ENCODE measurements at places on chromosomes 1 and 21. TPM values are rescaled to one million over a fixed set of nuclear protein-coding genes. Genes with fewer than 3 reads are reported as not detected.
A peak's percentile ranks its signal among the peaks of the same experiment; 100 is the strongest.

DNA sequence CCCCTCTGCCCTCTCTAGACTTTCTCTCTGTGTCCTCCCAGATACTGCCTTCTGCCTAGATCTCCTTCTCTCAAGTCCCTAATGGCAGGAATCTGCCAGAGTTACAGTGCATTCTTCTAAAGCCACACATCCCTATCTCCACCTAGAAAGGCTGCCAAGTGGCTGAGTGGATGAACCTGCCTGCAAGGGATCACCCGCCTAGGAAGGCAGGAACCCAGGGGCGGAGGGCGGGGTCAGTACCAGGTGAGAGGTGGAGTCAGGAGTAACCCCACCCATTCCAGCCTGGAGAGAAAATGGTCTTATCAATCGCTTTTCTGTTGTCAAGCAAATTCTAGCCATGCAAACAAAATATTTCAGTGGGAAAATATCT is 60.8 kb downstream of the BCAR3 start:
- peak; percentile 21 for DNase-seq

Gene LEMD1
- not detected for total RNA-seq

Gene AHDC1
- total RNA-seq, result 23.5 TPM

Gene GSTM4
- 24.6 TPM for total RNA-seq

DNA sequence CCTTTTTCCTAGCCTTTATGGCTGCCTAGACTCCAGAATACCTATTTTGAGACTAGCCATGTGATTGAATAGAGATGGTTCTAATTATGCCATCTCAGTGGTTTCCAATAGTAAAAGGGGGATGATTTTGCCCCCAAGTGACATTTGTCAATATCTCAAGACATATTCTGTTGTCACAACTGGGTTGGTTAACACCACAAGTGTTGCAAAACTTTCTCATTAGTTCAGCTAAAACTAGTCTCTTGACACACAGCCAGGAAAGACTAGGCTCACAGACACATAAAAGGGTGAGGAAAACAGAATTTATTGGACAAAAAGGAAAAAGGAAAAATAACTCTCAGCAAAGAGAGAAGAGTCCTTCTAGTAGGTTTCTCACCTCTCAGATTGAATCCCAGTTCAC is 39.9 kb upstream of the GBP5 start:
- DNase-seq, result no peak

Gene PHGDH
- 29.4 TPM for total RNA-seq

Gene EPHA8
- not detected for total RNA-seq

Gene GUCA2A
- not detected for total RNA-seq

GRCh38 chr1:54273092-54273794 is 73.3 kb downstream of the MRPL37 start:
- peak; percentile 82 for DNase-seq

DNA sequence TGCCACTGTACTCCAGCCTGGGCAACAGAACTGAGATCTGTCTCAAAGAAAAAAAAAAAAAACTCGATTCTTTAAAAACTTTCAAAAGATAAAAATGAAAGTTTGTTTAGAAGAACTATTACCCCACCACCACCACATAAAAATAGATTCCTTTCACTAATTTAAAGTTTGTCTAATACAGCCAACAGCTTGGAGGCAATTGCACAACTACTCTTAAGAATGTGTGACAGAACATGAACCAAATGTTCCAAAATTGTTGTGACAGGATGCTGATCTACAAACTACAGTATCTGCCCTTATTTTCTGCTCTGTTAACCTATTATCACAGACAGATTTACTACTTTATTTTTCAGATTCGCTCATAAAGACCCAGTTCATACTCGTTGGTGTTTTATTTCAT is 5.5 kb upstream of the TGFBR3 start:
- no peak for DNase-seq

DNA sequence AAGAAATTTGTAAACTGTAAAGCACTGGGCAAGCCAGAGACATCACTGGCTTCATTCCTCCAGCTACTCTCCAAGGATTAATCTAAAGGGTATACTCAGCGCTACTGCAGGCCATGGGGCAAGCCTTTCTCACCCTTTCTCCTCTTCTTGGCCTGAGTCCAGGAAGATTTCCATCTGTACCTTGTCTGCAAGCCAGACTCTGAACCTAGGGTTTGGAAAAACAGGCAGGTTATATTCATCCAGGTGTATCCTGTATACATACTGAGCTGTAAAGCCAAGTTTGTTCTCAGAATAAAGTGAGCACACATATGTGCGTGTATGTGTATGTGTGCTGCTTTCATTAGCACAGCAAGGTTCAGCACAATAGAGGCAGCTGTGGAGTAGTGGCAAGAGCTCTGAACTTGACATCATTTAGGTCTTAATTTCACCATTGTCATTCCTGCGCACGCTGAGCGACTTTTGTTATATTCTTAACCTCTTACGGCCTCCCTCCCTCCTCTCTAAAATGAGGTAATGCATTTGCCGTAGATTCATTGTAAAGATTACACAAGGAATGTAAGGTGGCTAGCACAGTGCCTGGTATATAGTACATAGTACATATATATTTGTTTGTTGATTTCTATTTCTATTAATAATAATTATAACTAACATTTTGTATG is 128.1 kb upstream of the JUN start:
- DNase-seq, result peak; percentile 7

Gene SMAP2
- 20.8 TPM for total RNA-seq

- DNase-seq, result no peak
Observed at GRCh38 chr1:206738370-206739366, 31.9 kb upstream of the IL19 start.

- no peak for DNase-seq
Observed at GRCh38 chr1:179883745-179884138, 1.7 kb downstream of the TOR1AIP1 start.

- DNase-seq, result no peak
Observed at GRCh38 chr1:208225954-208226937, 17.9 kb downstream of the PLXNA2 start.

DNA sequence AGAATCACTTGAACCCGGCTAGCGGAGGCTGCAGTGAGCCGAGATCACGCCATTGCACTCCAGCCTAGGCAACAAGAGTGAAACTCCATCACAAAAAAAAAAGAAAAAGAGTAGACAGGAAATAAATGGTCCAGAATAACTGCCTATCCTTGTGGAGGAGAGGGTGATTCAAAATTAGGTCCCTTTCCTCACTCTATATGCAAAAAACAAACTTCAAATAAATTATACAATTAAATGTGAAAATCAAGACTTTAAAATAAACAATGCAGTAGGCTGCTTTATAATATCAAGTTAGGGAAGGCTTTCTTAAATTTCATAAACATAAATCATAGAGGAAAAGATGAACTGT is 26.4 kb downstream of the MRPL39 start:
- DNase-seq, result no peak

- DNase-seq, result no peak
Observed at GRCh38 chr1:12171206-12172041, 4.6 kb downstream of the TNFRSF1B start.

DNA sequence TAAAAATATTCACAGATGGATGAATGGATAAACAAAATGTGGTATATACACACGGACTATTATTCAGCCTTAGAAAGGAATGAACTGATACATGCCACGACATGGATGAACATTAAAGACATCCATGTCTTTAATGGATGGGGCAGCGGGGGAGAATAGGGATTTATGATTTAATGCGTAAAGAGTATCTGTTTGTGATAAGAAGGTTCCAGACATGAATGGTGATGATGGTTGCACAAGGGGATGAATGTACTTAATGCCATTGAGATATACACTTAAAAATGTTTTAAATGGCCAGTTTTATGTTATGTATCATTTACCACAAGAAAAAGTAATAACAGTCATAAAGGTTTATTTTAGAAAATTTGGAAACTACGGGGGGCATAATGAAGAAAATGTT is 108.6 kb upstream of the WLS start:
- no peak for DNase-seq

DNA sequence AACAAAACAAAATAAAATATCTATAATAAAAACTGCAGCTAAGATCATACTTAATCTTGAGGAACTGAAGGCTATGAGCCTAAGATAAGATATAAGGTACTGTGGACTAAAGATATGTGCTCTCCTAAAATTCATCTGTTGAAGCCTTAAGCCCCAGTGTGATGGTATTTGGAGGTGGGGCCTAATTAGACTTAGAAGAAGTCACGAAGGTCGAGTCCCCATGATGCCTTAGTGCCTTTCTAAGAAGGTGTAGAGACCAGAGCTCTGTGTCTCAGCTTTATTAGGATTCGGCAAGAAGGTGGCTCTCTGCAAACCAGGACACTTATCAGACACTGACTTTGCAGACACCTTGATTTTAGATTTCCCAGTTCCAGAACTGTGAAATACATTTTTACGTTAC is 622.0 kb upstream of the BRINP3 start:
- no peak for DNase-seq

Gene CADM3
- 12.5 TPM for total RNA-seq

GRCh38 chr21:32163386-32163785 is 115.5 kb downstream of the MIS18A start:
- DNase-seq, result no peak

GRCh38 chr1:15916916-15917315 is 59.0 kb downstream of the ZBTB17 start:
- no peak for DNase-seq

DNA sequence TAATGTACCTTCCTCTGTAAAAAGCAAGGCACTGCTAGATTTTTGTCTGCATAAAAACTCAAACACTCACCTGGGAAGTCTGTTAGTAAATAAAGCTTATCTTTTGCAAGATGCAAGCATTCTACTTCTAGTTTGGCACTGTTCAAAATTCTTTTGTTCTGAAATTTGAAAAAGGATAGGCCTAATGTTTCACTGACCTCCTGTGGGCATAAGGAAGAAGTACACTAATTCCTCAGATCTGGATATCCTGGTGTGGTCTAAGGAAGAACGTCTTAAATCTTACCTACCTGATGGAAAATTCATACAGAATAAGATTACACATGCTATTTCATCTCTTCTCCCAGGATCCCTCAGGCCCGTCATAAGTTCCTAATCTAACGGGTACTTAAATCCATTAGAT is 93.5 kb upstream of the CAMK1G start:
- DNase-seq, result no peak

DNA sequence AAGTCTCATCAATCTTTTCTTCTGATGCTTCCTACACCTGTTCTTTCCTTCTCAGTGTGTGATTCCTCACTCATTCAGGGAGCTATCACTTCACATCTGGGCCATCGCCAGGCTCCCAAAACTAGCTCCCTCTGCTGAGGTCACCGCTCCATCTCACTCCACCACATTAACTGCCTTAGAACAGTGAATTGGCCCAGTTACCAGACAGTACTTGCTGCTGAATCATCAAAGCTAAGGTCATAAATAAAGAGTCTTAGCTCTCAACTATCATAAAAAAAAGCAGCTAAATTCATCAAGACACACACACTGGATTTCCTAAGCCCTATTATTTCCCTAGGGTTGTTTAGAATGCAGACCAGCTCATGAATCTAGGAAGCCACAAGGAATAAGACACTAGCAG is 18.8 kb upstream of the SRM start:
- DNase-seq, result no peak

Gene LCE1A
- not detected for total RNA-seq

DNA sequence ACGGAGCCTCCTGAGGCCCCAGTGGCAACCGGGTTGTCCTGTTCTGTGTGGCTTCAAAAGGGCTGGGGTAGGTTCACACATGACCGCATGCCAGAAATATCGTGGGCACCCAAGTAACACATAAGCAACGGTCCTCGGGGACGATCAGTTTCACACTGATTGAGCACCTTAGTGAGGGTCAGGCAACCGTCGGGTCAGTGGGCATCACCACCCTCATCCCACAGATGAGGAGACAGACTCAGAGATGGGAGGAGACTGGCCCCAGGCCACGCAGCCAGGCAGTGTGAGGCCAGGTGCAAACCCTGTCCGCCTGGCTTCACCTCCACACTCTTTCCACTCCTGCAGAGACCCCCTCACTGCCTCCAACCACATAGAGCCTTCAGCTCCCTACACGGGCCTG is 309.8 kb downstream of the MATN1 start:
- DNase-seq, result no peak

DNA sequence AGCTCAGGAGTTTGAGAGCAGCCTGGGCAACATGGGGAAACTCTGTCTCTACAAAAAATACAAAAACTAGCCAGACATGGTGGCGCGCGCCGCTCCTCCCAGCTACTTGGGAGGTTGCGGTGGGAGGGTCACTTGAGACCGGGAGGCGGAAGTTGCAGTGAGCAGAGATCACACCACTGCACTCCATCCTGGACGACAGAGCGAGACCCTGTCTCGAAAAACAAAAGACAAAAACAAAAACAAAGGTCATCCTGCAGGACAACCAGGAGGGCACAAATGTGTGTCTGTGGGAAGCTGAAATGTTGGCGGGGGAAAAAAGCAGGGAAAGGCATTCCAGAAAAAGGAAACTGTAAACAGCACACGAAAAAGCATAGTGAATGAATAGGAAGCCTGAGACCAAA is 104.1 kb upstream of the HNRNPU start:
- DNase-seq, result no peak

DNA sequence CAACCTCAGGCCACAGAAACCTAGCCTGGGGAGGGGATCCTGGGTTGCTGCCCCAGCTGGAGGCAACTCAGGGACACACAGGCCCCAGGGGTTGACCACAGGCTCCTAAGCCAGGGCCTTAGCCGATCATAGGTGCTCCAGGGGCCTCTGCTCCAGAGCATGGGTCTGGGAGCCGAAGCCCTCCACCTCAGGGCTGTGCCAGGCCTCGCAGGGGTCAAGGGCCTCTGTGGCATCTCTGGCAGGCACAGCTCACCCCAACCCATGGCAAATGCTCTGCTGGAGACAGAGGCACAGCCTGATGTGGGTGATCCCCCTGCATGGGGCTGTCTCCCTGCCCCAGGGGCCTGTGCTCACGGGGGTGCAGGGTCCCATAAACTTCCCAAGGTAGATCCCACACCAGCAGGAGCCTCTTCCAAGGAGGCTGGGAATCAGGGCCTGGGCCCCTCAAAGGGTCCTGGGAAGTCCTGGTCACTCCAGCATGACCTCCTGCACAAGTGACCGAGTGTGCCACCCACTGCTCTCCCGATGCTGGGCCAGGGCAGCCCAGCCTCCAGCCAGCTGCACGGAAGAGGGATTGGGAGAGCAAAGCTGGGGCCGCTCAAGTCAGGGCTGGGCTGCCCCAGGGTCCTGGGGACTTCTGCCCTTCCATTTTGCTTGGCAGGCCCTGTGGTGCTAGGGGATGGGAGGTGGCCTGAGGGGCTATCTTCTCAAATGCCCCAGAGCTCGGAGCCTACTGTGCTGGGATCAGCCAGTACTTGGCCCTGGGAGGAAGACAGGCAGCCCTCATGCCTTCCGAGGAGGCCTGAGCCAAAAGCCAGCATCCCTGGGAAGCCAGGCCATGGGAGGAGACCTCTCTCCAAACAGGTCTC is 22.2 kb upstream of the PRSS38 start:
- DNase-seq, result peak; percentile 58

DNA sequence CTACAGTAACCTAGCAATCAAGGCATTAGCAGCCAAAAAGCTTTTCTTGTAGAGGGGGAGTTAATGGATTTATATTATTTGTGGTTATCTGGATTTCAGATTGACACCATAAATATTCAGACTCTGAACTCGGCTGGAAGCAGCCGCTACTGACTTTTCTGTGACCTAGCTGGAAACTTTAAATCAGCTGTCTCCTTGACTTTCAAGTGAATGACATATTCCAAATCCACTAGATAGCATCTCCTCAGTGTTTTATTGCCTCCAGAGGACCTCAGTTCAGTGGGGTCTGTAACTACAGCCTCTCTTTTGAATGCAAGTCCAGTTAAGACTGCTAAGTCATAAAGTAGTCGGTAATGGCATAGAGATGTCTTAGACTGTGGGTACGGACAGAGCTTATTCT is 448.5 kb downstream of the NUF2 start:
- no peak for DNase-seq

GRCh38 chr1:21752186-21752585 is 30.8 kb downstream of the USP48 start:
- no peak for DNase-seq

GRCh38 chr1:171422511-171422910 is 62.8 kb upstream of the PRRC2C start:
- no peak for DNase-seq
